ENCODE measurements at places on chromosomes 12 and 14. TPM values are rescaled to one million over a fixed set of nuclear protein-coding genes. Genes with fewer than 3 reads are reported as not detected.

DNA sequence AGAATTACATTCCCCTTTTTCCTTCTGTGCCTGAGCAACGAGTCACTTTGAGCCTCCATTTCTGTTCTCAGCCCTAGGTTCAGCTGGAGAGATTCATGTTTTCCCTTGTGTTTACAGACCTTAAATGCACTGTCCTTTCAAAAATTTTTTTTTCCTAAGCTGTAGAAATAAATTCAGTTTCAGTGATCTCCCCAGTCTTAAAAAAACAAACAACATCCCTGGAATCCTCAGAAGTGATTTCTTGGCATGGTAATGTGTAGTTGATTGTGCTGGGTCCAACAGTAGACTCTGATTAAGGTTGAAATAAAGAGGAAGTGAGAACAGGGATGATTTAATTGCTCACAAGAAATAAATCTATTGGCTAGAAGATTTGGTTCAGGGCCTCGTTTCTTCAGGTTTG is 89.3 kb downstream of the NTN4 start:
- no peak for DNase-seq

Gene IQSEC3
- 0.98 TPM for total RNA-seq

Gene METTL1
- total RNA-seq = 8.2 TPM

DNA sequence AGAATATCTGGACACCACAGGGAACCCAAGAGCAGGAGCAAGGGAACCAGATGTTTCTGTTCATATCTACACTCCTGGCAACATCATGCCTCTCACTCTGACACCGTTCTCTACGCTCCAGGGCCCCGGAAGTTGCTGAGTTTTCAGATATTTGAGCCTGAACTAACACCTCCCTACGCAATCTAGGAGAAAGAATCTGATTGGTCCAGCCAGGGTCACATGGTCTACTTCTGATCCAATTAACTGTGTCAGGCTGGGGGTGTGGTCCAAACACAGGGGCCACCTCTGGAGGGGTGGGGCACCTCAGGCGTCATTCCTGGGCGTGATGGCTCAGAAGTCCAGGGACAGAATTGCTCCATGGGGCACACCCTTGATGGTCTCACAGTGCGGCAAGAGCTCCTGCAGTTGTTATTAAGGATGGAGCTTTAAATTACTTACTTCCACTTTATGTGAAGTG is 165.5 kb downstream of the PTPN11 start:
- DNase-seq = no peak

GRCh38 chr12:94663071-94663470 is 12.7 kb upstream of the TMCC3 start:
- DNase-seq = no peak

- DNase-seq = no peak
Measured at GRCh38 chr12:67991158-67991557, 1.9 kb downstream of the IFNG-AS1 start.

GRCh38 chr12:129871991-129872972 is 31.5 kb downstream of the TMEM132D start:
- DNase-seq = no peak

DNA sequence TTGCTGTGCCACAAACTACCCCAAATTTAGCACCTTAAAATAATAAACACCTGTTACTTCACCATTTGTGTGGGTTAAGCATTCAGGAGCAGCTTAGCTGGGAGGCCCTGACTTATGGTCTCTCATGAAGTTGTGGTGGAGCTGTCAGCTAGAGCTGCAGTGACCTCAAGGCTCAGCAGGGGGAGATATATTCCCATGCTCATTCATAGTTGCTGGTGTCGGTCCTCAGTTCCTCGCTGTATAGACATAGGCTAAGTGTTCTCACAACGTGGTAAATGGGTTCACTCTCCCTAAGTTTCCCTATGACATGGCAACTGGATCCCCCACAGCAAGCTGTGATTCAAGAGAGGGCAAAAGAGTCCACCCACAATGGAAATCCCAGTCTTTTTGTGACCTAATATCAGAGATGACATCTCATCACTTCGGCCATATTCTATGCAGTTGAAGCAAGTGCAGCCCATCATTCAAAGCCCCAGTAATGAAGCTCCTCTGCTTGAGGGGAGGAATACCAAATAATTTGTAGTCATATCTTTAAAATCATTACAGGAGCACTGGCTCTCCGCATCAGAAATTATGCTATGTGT is 41.1 kb downstream of the PRB3 start:
- no peak for DNase-seq

Gene RNASE3
- not detected for total RNA-seq

All from breast epithelium (tissue), 4 donors.